ENCODE measurements at places on chromosomes 4 and X.

- no peak for DNase-seq
Measured at GRCh38 chr4:15294202-15294601, 133.6 kb upstream of the C1QTNF7 start.

DNA sequence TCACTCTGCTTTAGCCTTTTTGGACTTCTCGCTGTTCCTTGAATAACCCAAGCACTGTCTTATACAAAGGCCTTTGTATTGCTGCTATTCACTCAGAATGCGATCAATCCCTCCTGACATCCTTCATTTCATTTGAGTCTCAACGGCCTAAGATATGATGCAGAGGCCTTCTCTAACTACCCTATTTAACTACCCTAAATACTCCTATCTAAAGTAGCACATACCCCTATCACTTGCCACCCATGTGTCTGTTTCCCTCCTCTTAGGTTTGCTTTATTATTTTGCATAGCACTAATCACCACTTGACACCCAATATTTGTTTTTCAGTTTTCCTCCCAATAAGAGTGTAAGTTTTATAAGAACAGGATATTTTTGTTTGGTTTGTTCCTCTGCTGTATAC, 42.3 kb upstream of the ACSL4 start:
- DNase-seq = no peak

- DNase-seq = no peak
Measured at GRCh38 chr4:101345596-101346350, 1.6 kb downstream of the PPP3CA start.

- no peak for DNase-seq
Measured at GRCh38 chrX:17605676-17606075, 131.6 kb upstream of the SCML1 start.

- no peak for DNase-seq
Measured at GRCh38 chrX:139720136-139720535, 12.2 kb upstream of the MCF2 start.

DNA sequence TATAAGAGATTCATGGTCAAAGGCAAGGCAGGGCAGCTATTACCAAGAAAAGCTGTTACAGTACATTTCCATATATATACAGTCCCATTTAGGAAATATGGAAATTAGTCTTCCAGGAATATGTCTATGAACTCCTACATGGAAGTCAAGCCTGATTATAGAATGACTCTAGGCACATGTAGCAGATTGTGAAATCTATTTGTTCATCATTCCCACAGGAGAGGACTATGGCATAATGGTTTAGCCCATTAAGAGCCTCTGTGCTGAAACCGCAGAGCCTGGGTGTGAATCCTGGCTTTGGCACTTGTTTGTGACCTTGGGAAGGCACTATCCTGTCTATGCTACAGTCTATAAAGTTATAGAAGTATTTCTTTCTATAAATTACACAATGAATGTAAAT, 764.8 kb downstream of the RAPGEF2 start:
- DNase-seq = no peak
